ENCODE measurements at places on chromosomes 3 and 15.
A peak's percentile ranks its signal among the peaks of the same experiment; 100 is the strongest.

GRCh38 chr15:63051156-63052066 lies 8.9 kb downstream of the TPM1 start:
- peak; percentile 28 for DNase-seq

DNA sequence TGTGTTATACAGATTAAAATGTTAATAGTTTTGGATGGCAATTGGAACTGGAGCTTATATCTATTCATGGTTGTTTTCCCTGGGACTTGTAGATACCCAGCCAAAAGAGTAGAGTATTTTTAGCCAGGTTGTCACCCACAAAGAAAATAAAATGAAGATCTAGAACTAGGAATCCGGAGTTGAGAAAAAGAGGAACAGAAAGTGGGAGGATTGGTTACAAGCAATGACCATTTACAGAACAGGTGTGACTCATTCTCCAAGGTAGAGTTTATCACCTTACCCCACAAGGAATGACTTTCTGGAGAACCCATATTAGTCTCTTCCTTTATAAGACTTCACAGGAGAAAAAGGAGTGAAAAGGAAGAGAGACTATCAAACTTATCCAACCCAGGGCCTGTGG lies 99.8 kb downstream of the TMEM108 start:
- DNase-seq: no peak

DNA sequence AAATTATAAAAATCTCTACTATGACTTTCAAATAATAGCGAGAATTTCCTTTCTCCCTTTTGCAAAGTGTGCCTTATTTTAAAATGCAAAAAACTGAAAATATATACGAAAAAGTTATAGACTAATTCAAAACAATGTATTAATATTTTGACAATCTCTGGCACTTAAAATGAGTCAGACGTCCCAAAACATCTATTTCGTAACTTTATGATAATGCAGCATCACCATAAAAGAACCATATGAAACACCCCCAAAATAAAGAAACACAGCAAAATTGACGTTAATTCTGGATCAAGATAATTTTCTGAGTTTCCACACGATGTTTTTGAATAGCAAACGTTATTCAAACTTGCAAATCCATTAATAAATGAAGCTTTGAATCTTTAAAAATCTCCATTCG lies 1.0 kb downstream of the COPS2 start:
- DNase-seq: no peak

DNA sequence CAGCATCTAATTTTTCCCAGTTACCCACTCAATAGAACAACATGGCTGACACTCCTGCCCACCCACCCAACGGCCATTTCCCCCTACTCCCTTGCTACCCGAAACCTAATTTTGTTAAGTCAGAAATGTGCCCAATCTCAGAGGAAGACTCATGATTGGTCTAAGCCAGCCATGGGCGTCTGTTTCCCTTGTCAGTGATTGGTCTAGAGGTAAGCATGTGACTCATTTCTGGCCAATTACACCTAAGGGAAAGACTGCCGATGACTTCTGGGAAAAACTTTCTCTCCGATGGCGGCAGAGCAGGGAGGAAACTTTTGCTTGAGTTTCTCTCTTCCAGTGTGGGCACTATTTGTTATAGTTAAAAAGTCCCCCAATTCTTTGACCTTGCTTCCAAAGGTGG lies 72.9 kb downstream of the RPLP1 start:
- no peak for DNase-seq

- DNase-seq: no peak
These were observed 225.7 kb upstream of the PPP2R3A start for GRCh38 chr3:135739779-135740178.

All from NCI-H1417 treated with DMSO at 0.1 percent for 48 hours (cell line).